ENCODE measurements at places on chromosomes 16 and 17.

DNA sequence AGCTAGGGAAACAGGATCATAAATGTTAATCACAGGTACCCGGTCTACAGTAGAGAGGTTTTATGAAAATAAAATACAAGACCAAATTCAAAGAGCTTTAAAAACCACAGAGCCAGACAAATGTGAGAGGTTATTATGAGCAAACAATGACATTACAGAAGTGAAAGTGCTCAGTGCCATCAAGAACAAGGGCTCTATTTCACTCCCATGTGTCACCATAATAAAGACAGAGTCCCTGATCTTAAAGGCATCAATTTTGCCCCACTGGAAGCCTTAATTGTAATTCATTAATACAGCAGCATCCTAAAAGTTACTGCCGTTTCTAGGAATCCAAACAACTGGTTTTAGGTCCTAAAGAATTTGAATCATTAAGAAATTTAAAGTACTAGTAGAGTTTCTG is 43.7 kb upstream of the CDRT4 start:
- DNase-seq, result no peak

DNA sequence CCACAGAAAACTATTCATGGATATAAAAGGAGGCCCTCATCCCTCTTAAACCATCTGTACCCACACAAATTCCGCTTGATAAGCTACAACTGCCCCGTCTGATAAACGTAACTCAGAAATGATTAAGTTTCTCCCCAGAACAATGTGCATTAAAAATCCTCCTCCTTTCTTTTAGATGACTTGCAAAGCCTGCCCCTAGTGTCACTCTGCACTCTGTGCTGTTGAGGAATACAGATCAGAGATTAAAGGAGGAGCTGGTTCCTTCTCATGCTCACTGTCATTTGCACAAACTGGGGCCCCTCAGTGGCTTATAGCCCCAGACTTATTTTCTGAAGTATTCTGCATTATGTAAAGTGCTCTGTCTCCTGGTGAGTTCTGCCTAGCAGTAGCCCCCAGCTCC is 33.3 kb downstream of the CDRT15 start:
- DNase-seq, result no peak

DNA sequence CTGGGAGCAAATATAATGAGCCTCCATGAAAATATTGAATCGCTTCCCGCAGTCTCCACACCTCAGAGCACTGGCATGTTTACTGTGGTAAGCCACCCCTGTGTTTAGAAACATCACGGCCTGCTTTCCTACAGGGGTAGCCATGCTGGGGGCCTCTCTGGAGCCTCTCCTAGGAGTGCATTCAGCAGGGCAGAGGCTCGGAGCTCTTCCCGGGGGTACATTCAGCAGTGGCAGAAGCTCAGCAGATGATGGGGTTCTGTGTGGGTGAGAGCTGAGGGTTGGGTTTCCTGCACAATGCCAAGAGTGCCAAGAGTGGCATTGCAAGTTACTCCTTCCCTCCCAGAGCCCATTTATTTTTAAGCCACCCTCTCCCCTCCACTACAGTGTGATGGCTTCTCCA is 386.6 kb downstream of the SEC14L1 start:
- DNase-seq, result no peak

GRCh38 chr16:12348733-12349704 is 372.5 kb downstream of the SNX29 start:
- no peak for DNase-seq

DNA sequence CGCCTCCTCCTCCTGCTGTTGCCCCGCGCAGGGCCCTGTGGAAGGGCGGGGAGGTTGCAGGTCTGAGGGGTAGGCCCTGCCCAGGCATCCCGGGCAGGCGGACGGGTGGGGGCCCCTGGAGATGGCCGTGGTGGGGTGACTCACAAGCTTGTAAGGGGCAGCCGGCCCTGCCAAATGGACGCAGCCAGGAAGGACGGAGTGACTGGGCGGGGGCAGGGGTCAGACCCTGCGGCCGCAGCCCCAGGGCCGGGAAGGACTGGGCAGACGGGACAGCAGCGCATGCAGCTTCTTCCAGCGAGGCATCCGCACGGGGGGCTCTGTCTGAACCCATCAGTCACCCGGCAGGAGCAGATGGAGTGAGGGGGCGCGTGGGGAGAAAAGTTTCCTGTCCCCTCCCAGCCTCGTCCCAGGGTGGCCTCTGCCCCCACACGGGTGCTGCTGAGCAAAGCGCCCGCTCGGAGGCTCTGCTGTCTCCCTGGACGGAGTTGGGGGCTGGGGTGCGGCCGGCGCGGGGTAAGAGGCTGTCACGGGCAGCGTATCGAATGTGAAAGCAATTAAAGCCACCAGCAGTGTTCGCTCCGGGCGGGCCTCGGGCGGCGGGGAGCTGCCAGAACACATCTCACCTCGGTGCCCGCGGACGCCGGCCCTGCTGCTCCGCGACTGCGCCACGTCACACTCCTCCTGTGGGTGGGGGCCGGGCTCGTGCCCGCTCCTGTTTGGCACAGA is 5.4 kb upstream of the PRR35 start:
- no peak for DNase-seq

GRCh38 chr17:80146121-80147034 is 550 bp downstream of the EIF4A3 start:
- DNase-seq, result peak; percentile 64

DNA sequence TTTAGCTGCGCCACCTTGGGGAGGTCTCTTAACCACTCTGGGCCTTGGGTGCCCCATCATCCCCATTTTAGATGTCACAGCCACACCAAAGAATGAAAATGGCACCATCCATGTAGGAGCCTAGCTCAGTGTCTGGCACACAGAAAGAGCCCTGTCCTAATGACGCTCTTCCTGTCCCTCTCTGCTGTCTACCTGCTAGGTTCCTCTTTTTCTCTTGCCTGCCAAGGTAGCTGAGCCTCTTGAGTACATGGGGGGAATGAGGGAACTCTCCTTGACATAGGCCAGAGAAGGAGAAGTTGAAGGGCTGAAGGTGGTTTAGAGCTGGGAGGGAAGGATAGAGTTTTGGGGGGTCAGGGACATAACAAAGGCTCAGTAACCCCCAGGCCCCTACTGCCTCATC is 1.8 kb downstream of the RUNDC3A start:
- DNase-seq, result no peak

GRCh38 chr17:77382356-77382911 is 241.7 kb downstream of the SEC14L1 start:
- no peak for DNase-seq

DNA sequence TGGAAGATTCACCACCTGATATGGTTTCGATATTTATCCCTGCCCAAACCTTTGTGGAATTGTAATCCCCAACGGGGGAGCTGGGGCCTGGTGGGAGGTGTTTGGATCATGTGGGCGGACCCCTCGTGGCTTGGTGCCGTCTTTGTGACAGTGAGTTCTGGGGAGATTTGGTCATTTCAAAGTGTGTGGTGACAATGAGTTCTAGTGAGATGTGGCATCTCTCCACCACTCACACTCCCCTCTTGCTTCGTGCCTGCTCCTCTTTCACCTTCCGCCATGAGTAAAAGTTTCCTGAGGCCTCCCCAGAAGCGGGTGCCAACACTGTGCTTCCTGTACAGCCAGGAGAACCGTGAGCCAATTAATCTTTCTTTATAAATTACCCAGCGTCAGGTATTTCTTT is 9.7 kb downstream of the CCDC57 start:
- no peak for DNase-seq

DNA sequence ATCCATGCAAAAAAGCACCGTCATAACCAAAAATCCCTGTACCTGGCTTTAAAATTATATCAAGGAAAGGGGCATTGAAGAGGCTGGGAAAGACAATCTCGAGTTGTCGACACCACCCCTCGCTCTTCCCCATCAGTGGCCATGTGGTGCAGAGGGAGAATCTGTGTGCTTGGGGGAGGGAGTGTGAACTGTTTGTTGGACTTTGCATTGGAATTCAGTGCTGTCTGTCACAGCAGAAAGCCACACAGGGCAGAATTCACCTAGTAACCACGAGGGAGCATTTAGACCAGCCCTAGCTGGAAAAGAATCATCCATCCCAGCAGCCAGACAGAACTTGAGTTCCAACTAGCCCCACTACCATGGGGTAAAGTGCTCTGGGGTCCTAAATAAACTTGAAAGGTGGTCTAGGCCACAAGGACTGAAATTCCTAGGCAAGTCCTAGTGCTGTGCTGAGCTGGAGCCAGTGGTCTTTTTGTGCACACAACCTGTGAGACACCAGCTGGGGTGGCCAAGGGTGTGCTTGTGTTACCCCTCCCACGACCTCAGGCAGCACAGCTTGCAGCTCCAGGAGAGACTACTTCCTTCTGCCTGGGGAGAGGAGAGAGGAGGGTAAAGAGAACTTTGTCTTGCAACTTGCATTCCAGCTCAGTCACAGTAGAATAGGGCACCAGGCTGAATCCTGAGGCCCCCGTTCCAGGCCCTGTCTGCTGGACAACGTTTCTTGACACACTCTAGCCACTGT is 11.5 kb upstream of the CEP112 start:
- no peak for DNase-seq

DNA sequence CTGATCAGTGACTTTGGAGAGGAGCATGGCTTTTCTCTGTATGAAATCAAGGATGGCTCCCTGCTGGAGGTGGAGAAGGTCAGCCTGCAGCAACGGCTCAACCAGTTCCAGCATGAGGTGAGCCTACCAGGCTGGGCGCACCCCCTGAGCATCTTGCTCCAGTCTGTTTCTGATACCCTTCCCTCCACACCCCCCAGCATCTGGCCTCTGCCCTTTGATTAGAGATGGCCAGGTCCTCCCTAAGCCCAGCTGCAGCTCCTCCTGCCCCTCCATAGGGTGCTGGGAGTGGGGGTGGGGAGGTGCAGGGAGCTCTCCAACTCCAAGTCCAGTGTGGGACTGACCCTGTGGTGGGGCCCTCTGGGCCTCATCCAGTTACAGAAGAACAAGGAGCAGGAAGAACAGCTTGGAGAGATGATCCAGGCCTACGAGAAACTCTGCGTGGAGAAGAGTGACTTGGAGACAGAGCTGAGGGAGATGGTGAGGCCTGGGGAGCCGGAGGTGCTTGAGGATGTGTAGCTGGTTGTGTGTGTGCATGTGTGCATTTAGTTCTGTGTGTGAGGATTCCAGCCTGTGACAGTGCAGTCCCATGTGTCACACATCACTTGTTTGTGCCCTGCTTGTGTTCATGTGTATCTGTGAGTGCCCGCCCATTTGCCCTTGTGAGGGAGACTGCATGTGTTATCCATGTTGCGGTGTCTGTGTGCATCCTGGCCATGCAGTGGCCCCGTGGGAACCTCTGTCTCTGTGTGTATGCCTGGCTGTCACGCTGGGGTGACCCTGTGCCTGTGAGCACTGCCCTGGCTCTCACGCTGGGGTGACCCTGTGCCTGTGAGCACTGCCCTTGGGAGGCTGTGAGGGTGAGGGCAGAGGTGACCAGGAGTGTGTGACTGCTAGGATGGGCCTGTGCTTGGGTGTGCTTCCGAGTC is 3.0 kb downstream of the TBKBP1 start:
- DNase-seq, result no peak

DNA sequence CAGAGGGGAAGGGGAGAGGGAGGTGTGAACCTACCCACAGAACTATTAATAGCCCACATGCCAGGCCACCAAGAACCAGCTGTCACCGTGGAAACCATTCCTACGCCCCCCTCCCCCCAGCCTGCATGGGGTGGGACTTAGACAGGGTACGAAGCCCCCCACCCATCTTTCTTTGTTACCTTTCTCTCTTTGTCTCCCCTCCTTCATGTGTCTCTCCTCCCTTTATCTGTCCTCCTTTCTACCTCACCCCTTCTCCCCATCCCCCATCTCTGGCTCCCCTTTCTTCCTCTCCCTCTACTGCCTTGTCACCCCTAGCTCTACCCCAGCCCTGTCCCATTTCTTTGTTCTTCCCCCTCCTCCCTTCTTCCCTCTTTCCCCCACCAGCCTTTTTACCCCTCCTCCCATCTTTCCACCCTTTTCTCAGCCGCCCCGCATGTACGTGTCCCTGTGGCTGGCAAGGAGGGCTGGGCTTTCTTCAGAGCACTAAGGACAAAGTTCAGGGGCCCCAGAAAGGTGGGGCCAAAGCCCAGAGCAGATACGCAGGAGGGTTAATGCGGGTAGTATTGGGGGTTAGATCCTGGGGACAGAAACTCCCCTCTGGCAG is 8.0 kb downstream of the THRA start:
- DNase-seq, result no peak

DNA sequence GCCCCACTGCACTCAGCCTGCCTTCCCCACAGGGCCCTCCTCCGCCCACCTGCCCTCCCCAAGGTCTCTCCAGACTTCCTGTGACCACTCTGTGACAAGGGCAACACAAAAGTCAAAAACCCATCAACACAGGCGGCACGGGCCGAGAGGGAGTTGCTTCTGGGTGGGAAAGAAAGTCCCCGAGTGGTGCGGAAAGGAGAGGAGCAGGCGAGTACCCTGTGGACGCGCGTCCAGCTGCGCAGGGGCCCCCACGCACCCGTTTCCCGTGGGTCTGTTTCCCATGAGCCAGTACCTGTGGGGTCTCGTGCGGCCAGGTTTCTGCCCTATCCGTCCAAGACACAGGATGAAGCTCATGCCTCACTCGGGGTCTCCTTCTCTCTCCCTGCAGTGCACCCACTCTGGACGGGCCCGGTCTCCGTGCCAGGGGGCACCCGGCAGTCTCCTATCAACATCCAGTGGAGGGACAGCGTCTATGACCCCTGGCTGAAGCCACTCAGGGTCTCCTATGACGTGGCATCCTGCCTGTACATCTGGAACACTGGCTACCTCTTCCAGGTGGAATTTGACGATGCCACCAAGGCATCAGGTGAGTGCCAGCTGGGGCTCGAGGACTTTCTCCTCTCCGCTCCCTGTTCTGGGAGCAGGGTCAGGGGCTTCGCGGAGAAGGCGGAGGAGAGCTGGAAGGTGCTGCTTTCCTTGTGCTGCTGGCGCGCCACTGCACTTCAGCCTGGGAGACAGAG is 12.2 kb downstream of the CD2BP2 start:
- DNase-seq, result no peak

GRCh38 chr17:56142781-56143180 is 10.5 kb upstream of the ANKFN1 start:
- DNase-seq, result no peak

- DNase-seq, result no peak
Observed at GRCh38 chr17:49914664-49915063, 54.3 kb upstream of the DLX4 start.

GRCh38 chr17:77441130-77441920 is 300.6 kb downstream of the SEC14L1 start:
- DNase-seq, result peak; percentile 81

- no peak for DNase-seq
Observed at GRCh38 chr17:35104844-35105450, 14.7 kb downstream of the RAD51D start.

- no peak for DNase-seq
Observed at GRCh38 chr16:68760671-68761275, 23.7 kb downstream of the CDH1 start.

- DNase-seq, result peak; percentile 72
Observed at GRCh38 chr17:82297280-82297713, 20.1 kb downstream of the CD7 start.

GRCh38 chr16:23229714-23230113 is 47.2 kb downstream of the SCNN1G start:
- no peak for DNase-seq

GRCh38 chr17:50171371-50172071 is 5.7 kb downstream of the SGCA start:
- DNase-seq, result no peak

DNA sequence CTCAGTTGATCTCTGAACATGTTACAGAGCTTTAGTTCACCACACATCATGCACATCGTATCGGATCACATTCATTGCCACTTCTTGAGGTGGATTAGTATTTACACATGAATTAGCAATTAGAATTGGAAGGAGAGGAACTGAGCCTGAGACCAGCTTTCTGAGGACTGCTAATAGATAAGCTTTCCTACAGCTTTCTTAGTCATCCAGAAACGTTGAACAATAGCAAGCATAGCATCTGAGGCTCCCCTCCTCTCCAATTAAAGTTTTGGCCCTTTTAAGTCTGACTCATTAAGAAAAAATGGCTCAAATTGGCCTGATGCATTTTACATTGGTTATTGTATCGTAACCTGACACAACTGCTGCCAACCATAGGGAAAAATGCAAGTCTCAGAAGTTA is 1130.4 kb downstream of the CDH8 start:
- DNase-seq, result no peak
